Aorta (tissue), 5 donors: ENCODE measurements at places on chromosomes 2 and 18. TPM values are rescaled to one million over a fixed set of nuclear protein-coding genes. Genes with fewer than 3 reads are reported as not detected.

DNA sequence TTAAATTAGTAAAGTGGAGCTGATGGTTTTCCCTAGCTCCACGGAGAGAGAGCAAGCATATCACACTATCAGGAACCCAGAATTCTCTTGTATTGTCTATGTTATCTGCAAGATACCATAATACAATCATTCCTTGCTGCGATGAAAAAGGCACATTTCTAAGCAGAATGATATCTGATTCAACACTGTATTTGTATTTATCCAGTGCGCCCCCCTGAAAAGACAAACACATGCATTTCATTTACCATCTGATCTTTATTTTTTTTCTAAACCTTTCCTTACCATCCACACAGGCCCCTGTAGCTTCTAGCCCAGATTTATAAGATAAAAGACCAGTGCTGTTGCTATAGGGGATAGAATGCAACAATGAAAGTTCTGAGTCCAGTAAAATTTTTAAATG is 420.6 kb downstream of the TDRD15 start:
- no peaks in the 10 kb centered on the region for H3K27me3 ChIP-seq
- H3K27ac ChIP-seq, result no peak overlapping the region
- no peaks in the 10 kb centered on the region for H3K36me3 ChIP-seq
- DNase-seq, result no peak
- no peak overlapping the region for H3K4me3 ChIP-seq

GRCh38 chr2:105929516-105929915 is 184.8 kb downstream of the NCK2 start:
- H3K27ac ChIP-seq, result no peak overlapping the region
- DNase-seq, result no peak
- H3K4me3 ChIP-seq, result no peak overlapping the region
- H3K4me1 ChIP-seq, result no peaks in the 10 kb centered on the region

- H3K27me3 ChIP-seq, result no peaks in the 10 kb centered on the region
Observed at GRCh38 chr2:21367421-21367820, 243.7 kb downstream of the TDRD15 start.

DNA sequence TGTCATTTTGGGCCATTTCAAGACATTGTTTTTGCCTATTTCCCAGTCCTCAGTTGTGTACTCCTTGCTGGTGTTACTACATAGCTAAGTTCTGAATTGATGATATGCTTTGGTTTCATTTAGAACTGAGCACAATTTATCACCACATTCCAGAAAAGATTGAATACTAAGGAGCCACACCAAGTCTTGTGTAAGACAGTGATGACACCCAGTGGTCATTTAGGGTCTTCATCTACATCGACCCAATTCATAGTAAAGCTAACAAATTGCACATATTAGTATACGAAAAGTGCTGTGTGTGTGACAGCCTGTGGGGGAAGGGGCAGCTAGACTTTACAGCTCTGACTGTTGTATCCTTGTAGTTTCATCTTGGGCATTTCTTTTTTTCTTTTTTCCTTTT is 10.9 kb upstream of the DLX2 start:
- H3K4me3 ChIP-seq, result no peak overlapping the region
- H3K4me1 ChIP-seq, result no peaks in the 10 kb centered on the region
- H3K36me3 ChIP-seq, result no peaks in the 10 kb centered on the region
- no peak for DNase-seq

GRCh38 chr18:67417864-67418523 is 98.5 kb downstream of the DSEL start:
- H3K36me3 ChIP-seq, result no peaks in the 10 kb centered on the region
- DNase-seq, result no peak
- no peaks in the 10 kb centered on the region for H3K27me3 ChIP-seq
- no peak overlapping the region for H3K27ac ChIP-seq

- no peaks in the 10 kb centered on the region for H3K27me3 ChIP-seq
- H3K36me3 ChIP-seq, result no peaks in the 10 kb centered on the region
- no peaks in the 10 kb centered on the region for H3K4me1 ChIP-seq
- no peak for DNase-seq
- peak overlapping the region; percentile 35 for H3K27ac ChIP-seq
Observed at GRCh38 chr2:234983011-234983726, 31.4 kb downstream of the SH3BP4 start.

- no peak for DNase-seq
- no peaks in the 10 kb centered on the region for H3K4me1 ChIP-seq
- H3K36me3 ChIP-seq, result no peaks in the 10 kb centered on the region
- no peaks in the 10 kb centered on the region for H3K27me3 ChIP-seq
- no peak overlapping the region for H3K4me3 ChIP-seq
Observed at GRCh38 chr2:128498086-128498485, 179.4 kb upstream of the HS6ST1 start.

GRCh38 chr2:119803101-119803500 is 43.4 kb downstream of the PTPN4 start:
- no peak overlapping the region for H3K27ac ChIP-seq
- DNase-seq, result no peak
- H3K4me1 ChIP-seq, result no peaks in the 10 kb centered on the region
- no peaks in the 10 kb centered on the region for H3K36me3 ChIP-seq
- no peak overlapping the region for H3K4me3 ChIP-seq

- H3K27ac ChIP-seq, result no peak overlapping the region
- no peaks in the 10 kb centered on the region for H3K4me1 ChIP-seq
- H3K36me3 ChIP-seq, result peaks cover 2% of the 10 kb centered on the region
- peak overlapping the region; percentile 83 for H3K4me3 ChIP-seq
Observed at GRCh38 chr18:9333441-9334328, 888 bp upstream of the TWSG1 start.

DNA sequence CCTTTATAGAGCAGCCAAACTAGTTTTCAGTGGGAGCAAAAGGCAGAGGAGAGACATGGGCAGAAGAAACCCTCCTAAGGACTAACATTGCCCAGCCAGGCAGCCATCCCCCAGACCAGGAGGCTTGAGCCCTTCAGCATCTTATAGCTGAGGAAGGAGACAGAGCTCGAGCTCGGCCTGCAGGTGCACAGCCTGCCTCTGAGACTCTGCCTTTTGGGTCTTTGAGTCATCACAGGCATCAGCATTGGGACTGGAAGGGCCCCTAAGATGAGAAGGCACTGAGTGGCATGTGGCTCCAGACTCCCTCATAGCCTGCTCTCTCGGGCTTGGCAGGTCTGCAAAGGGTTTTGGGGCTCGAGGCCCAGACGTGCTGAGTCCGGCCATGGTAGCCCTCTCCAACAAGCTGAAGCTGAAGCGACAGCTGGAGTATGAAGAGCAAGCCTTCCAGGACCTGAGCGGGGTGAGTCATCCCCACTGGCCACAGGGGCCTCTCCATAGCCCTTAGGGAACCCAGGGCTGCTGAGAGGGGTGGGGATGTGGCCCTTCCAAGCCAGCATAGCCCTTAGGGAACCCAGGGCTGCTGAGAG is 84.1 kb downstream of the EPAS1 start:
- no peak overlapping the region for H3K27ac ChIP-seq
- H3K4me1 ChIP-seq, result peaks cover 9% of the 10 kb centered on the region
- H3K4me3 ChIP-seq, result no peak overlapping the region
- no peaks in the 10 kb centered on the region for H3K36me3 ChIP-seq
- H3K27me3 ChIP-seq, result no peaks in the 10 kb centered on the region

The GALNT5 gene
- 4.5 TPM for total RNA-seq

The IL36B gene
- not detected for total RNA-seq

The GULP1 gene
- 68.8 TPM for total RNA-seq

The ANKRD62 gene
- total RNA-seq, result not detected

The CCL20 gene
- not detected for total RNA-seq

The CD8A gene
- 3.9 TPM for total RNA-seq
